Stimulated activated CD4-positive, alpha-beta T cell treated with anti-CD3 and anti-CD28 coated beads, Interleukin-2, amount 100 ng/mL, for 48 hours (primary cell): ENCODE measurements at places on chromosomes 16 and 17.

DNA sequence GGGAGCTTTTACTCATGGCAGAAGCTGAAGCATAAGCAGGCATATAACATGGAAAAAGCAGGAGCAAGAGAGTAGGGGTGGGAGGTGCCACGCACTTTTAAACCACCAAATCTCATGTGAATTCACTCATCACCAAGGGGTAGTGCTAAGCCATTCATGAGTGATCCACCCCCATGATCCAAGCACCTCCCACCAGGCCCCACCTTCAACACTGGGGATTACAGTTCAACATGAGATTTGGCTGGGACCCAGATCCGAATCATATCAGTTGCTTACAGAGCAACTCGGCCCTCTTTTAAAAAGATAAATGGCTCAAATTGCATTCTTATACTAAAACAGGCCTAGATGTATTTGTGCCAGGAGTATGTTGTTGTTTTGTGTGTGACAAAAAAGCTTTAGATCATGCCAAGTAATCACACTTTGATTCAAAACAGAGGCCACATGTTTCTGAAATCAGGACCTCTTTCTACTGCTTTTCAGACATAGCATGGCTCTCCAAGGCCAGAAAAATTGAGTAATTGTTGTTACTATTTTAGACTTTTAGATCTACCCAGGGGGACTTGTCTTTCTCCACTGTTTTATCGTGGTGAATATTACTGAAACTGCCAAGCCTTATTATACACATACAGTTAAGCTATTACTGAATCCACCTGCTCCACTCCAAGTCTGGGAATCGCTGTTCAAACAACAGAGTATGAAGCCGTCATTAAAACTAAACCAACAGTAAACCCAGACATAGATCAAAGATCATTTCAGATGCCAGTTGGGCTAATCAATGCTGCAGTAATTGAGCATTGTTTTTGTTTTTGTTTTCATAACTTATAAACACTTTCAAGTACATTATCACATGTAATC, 163.3 kb downstream of the KCNJ2 start:
- DNase-seq, result no peak

DNA sequence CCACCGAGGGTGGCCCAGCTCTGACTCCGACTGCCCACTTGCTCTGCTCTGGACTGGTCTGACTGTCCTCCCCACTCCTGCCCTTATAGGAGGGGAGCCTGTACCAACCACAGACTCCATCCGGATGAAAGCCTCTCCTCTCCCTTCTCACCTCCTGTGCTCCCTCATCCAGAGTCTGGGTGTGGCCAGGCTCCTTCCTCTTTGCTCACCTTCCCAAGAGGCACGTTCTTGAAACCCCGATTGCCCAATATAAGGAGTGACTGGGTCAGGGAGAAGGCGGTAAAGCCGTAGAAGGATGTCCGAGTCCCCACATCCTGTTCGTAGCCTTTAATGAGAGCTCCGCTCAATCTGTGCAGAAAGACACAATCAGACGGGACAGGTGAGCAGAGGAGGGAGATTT, 17.1 kb downstream of the ST6GALNAC1 start:
- no peak for DNase-seq

- DNase-seq, result no peak
Observed at GRCh38 chr17:33945646-33946546, 309.2 kb upstream of the CCL2 start.

DNA sequence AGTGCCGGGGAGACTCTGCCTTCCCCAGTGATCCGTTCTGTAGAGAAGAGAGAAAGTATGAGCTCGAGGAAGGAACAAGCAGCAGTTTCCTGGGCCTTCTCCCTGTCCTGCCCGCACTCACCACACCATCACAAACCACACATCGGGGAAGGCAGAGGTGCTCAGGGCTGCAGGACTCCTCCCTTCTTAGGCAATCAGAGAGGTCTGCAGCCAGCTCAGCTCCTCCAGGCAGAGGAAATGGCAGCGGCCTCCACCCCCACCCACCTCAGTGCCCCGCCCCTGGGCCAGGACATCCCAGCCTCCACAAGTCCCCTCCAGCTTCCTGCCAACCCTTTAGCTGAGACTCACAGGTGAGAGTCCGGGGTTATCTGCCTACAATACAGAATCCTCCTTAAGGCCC, 2.0 kb downstream of the ZNF319 start:
- DNase-seq, result peak; percentile 42

DNA sequence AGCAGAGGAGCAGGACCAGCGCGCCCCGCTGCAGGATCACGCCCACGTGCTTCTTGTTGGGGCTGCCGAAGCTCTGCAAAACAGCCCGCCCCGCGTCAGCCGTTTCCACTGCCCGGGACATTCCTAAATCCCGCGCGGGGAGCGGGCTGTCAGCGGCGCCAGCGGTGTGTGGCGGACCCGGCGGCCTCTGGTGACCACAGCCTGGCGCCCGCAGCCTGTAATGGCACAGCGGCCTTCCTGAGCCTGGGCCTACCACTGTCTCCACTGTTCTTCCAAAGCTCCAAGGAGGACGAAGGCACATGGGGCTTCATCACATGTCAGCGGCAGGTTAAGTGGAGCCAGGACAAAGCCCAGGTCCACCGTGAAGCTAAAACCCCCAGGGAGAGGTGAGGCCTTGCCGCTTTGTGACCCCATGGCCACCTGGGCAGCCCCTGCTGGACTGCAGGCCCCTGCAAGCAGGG, 2.5 kb downstream of the SLC47A2 start:
- no peak for DNase-seq

DNA sequence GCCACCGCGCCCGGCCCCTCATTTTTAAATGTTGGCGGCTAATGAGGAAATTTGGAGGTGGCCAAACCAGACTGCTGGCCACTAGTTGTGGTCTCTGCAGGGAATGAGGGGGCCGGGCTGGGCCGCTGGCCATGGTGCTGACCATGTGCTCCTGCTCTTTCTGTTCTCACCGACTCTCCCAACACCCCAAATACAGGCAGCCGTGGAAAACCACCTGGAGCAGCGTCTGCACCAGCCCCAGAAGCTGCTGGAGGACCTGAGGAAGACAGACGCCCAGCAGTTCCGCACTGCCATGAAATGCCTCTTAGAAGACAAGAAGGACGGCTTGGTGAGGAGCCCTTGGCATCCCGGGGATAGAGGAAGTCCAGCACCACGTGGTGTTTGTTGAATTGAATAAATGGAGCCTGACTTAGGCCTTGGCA, 21.3 kb downstream of the OTOA start:
- DNase-seq, result no peak

GRCh38 chr16:85610446-85611193, 2.5 kb upstream of the GSE1 start:
- peak; percentile 92 for DNase-seq

GRCh38 chr16:10266809-10267208, 84.6 kb upstream of the GRIN2A start:
- peak; percentile 16 for DNase-seq

- no peak for DNase-seq
Observed at GRCh38 chr17:64984181-64984580, 64.9 kb upstream of the LRRC37A3 start.

DNA sequence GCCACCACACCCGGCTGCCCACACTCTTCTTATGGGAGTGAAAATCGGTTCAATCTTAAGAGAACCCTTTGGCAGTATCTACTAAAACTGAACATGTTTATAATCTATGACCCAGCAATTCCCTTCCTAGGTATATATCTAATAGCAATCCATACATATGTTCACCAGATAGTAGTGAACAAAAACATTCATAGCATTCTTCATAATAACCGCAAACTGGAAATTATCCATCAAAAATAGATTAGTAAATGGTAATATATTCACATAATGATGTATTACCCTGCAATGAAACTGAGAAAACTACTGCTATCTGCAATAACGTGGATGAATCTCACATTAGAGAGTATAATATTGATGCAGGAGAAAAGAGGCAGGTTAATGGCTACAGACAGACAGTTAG, 23.1 kb downstream of the COPRS start:
- no peak for DNase-seq

GRCh38 chr16:23959072-23959751, 123.4 kb downstream of the PRKCB start:
- no peak for DNase-seq

- DNase-seq, result peak; percentile 49
Observed at GRCh38 chr16:24721830-24722238, 7.6 kb upstream of the TNRC6A start.

DNA sequence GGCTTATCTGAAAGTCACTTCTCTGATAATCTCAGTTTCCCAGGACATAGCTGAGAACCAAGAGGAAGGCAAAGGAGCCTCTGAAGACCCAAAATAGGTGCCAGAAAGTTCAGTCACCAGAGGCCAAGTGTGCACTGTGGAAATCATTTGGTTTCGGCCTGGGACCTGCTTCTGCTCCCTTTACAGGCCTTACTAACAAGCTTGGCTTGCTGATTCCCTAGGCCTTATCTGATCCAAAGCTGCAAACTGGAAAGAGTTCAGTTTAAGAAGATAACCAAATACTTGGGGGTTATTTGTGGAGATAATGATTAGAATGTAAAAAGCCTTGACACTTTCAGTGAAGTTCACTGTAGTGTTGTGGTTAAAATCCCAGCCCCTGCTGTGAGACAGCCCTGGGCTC, 17.0 kb downstream of the ITGA3 start:
- no peak for DNase-seq

- DNase-seq, result no peak
Observed at GRCh38 chr16:2243781-2244180, 7.5 kb downstream of the DNASE1L2 start.

DNA sequence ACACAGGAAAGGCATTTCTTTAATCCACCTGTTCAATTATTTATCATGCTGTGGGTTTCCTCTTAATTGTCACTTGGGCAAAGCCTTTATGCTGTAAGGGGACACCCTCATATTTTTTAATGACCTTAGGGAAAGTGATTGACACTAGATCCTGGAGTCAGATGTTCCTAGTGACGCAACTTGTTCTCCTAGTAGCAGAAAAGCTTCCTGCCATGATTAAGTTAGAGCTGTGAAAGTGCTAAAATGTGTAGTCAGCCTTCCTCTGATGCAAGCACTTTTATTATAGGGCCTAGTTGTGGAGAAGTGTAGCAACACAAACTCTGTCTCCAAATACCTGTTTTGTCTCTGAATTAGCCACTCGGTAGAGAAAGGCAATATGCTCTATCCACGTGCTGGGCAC, 12.3 kb downstream of the TMEM100 start:
- DNase-seq, result no peak

DNA sequence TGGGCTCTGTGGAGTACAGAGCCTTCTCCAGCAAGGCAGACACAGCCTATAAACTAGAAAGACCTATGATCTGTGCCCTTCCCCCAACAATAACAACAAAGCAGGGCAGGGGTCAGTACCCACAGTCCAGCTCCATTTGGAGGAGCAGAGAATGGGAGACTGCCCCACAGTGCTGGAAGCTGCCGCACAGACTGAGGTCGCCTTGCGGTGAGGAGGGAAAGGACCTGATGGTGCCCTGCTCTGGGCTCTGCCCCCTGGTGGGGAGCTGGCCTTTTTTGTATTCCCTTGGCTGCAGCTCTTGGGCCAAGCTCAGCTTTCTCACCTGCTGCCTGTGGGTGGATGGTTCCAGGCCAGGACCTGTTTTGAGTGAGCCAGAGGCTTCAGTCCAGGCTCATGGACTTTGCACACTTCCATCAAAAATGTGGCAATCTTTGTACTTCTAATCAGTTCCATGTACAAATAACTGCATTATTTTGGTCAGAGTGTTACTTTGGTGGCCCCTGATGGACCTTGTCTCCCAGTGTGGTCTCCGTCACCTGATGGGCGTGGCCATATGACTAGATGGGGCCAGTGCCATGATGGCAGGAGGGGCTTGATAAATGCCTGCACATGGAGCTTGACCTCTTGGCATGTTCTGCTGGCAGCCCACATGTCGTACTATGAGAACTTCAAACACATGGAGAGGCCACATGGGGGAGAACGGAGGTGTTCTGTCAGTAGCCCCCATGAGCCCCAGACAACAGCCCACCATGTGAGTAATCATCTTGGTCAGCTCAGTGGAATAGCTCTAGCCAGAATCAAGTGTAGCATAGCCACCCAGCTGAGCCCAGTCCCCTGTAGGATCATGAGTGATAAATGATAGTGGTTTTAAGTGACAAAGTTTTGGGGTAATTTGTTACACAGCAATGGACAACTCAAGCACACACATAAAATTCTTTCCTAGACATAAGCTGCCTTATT, 24.2 kb downstream of the B9D1 start:
- peak; percentile 50 for DNase-seq

DNA sequence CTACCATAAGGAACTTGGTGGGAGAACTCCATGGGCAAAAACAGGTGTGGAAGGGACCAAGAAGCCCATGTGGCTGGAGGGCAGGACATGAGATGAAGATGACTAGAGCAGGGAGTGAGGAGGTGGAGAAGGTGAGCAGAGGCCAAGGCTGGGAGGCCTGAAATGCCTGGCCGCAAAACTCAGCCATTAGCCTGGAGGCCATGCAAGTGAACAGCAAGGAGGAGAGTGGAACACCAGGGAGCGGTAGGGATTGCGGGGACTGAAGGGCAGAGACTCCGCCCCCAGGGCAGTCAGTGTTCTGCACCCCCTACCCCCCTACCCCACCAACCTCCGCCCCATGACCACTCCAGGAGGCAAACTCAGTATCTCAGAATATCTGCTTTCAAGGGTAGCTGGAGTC, 17.0 kb downstream of the BCL7C start:
- DNase-seq, result no peak

GRCh38 chr17:2244545-2245525, 58.8 kb downstream of the SMG6 start:
- DNase-seq, result peak; percentile 79

GRCh38 chr17:50365649-50366393, 7.2 kb downstream of the MRPL27 start:
- DNase-seq, result no peak

DNA sequence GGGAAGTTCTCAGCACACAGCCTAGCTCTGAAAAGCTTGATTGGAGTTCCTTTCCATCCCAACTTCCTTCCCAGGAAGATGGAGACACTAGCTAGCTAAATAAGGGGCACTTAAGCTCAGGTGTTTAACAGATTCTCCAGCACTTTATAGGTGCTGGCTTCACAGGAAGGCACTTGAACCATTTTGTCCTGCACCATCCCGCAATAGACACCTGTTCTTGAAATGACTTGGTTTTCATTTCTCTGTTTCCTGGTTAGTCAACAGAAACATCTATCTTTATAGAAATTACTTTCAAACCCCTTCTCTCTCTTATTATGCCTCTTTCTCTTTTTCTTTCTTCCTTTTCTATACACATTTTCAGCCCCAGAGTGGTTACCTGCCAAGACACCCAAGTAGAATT, 409.9 kb upstream of the ZFHX3 start:
- DNase-seq, result no peak

GRCh38 chr17:65902155-65902554, 289.8 kb downstream of the CEP112 start:
- DNase-seq, result no peak

GRCh38 chr17:7292194-7292593, 2.2 kb downstream of the YBX2 start:
- no peak for DNase-seq

GRCh38 chr16:4604401-4604800, 10.3 kb downstream of the UBALD1 start:
- no peak for DNase-seq
